ENCODE measurements at places on chromosomes 6 and 20.
A peak's percentile ranks its signal among the peaks of the same experiment; 100 is the strongest.

GRCh38 chr6:24922814-24923213, 12.9 kb downstream of the RIPOR2 start:
- ATAC-seq: peak; percentile 15

- no peak for ATAC-seq
Measured at GRCh38 chr6:51432481-51432880, 613.8 kb downstream of the TFAP2B start.

DNA sequence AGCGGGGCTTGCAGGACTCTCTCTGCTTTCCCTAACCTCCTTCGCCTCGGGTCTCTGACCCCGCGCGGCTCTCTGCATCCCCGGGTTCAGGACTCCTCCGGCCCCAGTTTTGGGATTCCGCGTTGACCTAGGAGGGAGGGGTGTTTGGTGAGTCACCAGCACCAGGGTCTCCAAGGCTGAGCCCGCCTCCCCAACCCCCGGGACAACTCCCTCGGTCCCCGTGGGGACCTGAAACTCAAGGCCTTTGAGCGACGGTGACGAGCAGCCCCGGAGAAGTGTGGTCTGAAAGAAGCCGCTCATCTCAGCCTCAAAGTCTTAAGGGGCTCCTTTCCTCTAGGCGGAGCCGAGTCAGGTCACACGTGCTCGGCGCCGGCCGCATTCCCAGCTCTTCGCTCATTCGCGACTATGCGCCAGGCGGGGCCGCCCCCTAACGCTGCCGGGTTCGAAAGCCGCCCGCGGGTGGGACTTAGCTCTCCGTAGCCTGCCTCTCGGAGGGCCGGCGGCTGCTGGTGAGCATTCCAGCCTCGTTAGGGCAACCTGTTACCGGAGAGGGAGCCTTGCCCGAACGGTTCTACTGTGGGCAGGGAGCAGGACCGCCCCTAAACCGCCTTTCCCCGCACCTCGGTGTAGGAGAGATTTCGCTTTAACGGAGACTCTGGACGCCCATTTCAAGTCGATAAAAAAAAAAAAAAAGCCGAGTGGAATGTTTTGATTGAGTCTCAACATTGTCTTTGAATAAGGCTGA, 3.0 kb upstream of the PRDM13 start:
- no peak for ATAC-seq

GRCh38 chr20:14561741-14562221, 224.4 kb upstream of the FLRT3 start:
- no peak for ATAC-seq

DNA sequence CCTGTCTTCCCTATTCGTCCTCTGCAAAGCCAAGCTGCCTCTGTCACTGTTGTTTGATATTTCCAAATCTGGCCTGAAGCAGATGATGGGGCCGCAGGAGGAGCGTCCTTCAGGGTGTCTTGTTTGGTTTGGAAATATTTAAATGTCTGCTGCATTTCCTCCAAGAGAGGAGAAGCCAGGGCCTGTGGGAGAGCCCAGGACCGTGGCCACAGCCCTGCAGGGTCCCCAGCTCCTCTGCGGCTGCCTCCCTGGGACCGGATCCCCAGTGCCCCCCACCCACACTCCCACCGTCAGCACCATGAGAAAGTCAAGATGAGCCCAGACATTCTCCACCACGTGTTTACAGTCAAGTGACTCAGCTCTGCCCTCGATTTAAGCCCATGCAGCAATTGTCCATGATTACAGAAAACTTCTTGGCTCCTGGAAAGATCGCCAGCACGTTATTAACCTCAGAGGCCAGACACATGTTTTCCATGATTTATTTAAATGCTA, 18.2 kb downstream of the FOXF2 start:
- ATAC-seq: no peak
